ENCODE measurements at places on chromosomes 6 and 20.

DNA sequence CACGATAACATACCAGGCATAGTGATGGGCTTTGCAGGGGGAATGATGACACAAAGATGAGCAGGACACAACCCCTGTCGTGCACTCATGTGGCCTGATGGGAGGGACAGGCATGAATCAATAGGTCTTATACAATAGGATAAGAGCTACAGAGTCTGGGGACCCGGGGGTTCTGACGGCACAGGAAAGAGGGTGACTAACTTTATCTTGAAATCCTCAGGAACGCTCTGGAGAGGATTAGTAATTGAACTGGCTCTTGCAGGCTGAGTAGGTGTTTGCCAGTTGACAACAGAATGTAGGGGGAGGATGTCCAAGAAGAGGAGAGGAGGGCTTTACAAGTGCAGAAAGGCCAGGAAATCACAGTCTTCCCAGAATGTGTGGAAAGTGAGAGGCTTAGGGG lies 219.9 kb upstream of the ECI2 start:
- DNase-seq = no peak

GRCh38 chr6:37256692-37257319 lies 766 bp upstream of the TBC1D22B start:
- DNase-seq = no peak

DNA sequence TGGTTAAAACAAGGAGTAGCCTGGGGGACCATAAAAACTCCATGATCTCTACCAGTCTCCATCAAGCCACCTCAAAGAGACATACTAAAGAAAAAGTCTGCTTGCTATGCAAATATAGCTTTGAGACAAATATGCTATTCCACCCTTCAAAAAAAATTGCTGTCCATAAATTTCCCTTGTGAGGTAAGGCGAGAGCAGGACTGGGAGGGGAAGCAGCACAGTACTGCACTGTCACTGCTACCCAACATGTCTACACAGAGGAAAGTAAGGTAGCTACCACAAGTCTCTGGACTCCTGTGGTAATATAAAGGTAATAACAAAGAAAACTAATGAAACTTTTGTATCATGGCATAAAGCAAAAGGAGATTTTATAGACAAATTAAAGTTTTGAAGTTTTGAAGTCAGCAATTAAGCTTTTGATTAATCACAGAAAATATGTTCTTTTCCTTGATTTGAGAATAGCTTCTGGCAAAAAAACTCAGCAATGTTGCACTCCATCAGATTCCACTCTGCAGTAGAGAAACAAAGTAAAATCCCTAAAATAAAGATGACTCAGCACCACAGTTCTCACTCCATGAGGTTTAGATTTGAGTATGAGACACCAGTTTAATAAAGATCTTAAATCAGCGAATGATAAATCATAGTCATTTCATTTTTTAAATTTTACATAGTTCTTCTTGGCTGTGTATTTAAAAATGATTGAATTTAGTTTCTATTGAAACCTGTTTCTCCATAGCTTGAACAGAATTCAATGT lies 602.4 kb downstream of the COL12A1 start:
- no peak for DNase-seq

DNA sequence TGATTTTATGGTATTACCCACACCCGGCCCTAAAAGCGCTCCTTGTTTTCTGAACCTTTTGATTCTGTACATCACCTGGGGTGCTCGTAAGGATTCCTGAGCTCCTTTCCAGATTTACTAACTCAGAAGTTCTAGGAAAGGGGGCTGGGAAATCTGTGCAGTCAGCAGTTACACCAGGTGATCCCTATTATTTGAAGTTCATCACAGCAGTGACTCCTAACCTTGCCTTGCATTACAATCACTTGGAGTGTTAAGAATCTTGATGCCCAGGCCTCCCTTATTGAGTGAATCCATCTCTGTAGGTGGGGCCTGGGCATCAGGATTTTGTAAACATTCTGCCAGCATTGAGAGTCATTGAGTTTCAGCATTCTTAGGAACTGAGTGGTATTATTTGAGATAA lies 44.7 kb downstream of the BMP6 start:
- DNase-seq = no peak

DNA sequence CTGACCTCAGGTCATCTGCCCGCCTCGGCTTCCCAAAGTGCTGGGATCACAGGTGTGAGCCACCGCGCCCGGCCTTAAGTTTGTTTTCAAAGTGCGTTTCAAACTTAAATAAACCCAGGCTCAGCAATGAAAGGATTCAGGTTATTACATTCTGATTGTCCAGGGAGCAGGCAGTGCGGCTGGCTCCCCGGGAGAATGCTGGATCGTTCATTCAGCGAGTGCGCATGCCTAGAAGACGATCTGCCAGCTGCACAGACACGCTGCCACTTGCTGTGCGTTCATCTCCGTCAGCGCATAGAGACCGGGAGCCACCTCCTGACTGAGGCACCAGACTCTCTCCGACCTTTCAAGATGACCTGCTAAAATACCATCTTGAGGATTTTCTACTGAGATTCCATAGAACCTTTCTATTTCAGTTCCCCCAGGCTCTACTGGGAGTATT lies 163.9 kb upstream of the ZNF217 start:
- DNase-seq = peak; percentile 73

GRCh38 chr6:164344801-164345291 lies 930.3 kb downstream of the QKI start:
- peak; percentile 61 for DNase-seq

DNA sequence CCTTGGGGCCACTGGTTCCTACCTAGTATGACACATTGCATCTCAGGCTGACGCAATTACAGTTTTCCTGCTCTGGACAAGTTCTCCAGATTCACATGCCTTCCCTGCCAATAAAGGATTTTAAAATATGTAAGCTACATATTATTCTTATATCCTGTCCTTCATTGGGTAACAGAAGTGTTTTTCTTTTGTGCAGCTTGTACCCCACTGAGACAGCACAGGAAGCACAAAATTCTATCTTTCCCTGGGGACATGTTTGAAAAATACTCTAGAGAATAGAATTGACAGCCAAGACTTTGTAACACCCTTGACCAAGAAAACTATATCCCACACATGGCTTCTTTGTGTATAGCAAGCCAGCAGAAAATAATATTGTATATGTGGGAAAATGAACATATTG lies 456.8 kb downstream of the MAFB start:
- DNase-seq = no peak

GRCh38 chr20:38193586-38194105 lies 28.6 kb upstream of the TGM2 start:
- DNase-seq = no peak

DNA sequence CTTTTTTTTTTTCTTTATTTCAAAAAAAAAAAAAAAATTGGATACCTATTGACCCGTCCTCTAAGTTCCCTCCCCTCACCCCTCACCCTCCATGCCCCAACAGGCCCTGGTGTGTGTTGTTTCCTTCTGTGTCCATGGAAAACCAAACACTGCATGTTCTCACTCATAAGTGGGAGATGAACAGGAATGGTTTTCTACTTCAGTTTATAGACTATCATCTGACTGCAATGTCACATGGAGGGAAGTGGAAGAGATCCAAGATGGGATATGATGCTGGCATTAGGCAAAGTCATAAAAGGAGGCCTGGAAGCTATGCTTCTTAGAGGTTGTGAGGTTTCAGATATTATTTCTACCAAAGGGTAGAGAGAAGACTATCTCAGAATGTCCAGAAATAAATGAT lies 237.5 kb downstream of the MAFB start:
- DNase-seq = no peak

Data from globus pallidus (tissue), 1 donor.